ELF-1 (cell line): ENCODE measurements at places on chromosomes 12 and 14.

- no peak for DNase-seq
Measured at GRCh38 chr14:55912344-55912743, 205.9 kb upstream of the PELI2 start.

- no peak for DNase-seq
Measured at GRCh38 chr14:89807151-89807550, 147.4 kb downstream of the EFCAB11 start.

GRCh38 chr12:13181375-13182070 is 15.0 kb upstream of the EMP1 start:
- DNase-seq: no peak

DNA sequence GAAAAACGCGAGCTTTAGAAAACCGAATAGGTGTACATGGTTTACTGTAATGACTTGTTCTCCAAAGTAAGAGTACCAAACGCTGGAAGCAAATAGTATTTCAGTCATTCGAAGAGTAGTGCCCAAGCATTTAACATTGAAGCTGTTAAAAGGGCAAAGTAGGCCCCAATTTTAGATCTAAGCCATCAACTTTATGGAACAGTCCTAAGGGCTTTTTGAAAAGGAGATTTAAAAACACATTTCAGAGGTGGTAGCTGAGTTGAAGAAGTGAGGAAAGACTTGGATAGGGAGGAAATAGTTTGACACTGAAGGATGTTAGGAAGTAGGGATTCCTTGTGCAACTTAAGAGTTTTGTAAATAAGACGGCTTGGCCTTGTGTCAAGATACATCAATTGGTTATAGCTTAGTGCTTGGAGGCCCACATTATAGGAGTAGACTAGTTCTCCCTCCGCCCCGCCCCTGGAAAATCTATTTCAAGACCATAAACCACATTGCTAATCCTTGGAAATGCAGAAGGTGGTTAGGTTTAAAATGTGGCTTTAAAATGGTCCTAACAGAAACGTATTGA is 783 bp upstream of the TUBA1B start:
- DNase-seq: no peak

GRCh38 chr12:125014526-125014925 is 21.1 kb downstream of the BRI3BP start:
- DNase-seq: no peak

DNA sequence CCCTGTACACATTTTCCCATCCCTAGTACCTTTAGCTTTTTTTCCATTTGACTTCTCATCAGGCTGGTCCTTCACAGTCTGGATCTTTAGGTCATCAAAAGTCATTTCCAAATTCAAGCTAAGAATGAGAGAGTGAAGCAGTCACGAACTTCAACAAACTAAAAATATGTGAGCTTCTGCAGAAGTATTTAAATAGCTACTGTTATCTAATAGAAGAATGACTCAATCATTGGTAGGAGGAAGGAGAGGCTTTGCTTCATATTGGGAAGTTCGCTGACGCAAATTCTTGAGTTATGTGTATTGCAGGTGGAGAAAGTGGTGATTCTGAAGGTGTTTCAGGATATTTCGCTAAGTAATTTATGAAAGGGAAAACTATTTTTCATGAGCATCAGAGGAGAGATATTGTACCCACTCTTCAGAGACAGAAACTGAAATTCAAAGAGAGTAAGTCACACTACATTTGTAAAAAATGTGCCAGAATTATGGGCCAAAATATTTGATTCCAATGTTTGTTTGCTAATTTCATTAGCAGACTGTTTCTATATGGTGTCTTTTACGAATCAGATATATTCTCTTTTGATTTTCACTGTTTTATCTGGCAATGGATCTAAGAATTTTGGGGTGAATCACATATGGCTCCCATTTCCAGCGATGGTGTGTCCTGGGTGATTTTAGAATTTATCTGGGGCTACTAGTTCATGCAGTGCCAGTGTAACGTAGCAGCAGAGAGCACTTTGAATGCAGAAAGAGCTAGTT is at the start of gene OLR1:
TSS of gene OLR1 (minus strand) at position 160 of the 756 bp plus-strand sequence. CDS start at position 105, 55 bp downstream.
- DNase-seq: no peak

DNA sequence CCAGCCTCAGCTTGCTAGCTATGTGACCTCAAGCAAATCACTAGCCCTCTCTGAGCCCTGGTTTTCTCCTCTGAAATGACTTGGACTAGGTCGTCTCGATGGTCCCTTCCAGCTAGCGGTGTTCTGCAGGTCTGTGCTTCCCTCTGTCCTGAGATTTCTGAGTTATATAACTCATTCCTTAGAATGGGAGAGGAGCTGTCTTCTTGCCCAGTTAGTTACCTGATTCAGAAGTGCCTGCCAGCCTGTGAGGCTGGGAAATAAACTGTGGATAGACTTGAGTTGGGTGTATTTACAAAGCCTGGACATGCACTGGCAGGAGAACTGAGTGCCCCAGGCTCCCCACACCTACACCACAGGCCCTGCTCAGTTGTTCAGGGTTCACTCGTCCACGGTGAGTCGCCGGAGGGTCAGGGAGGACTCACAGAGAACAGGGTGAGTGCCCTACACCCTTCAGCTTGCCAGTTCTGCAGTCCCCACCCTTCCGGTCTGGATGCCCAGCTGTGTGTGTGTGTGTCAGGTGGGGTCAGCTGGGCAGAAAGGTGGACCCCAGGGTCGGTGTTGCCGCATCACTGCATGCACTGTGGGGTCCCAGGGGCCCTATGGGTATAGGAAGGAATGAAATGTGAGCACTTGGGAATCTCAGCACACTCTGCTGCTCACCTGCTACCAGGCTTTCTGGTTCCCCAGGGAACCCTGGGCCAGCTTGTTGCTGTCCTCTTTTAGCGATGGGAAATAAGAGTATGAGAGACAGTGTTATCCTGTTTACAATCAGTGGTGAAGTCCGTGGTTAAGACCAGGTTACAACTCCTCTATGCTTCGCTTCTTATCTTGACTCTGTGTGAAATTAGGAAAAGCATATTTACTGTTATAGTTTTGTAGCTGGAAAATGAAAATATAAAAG is 348.2 kb downstream of the DPF3 start:
- no peak for DNase-seq

- DNase-seq: no peak
Measured at GRCh38 chr12:67442347-67442841, 173.2 kb downstream of the CAND1 start.

- peak; percentile 34 for DNase-seq
Measured at GRCh38 chr12:26124446-26125399, at the start of gene BHLHE41. Gene BHLHE41 (minus strand): TSS chr12:26125037. CDS start chr12:26124779, 258 bp downstream.

DNA sequence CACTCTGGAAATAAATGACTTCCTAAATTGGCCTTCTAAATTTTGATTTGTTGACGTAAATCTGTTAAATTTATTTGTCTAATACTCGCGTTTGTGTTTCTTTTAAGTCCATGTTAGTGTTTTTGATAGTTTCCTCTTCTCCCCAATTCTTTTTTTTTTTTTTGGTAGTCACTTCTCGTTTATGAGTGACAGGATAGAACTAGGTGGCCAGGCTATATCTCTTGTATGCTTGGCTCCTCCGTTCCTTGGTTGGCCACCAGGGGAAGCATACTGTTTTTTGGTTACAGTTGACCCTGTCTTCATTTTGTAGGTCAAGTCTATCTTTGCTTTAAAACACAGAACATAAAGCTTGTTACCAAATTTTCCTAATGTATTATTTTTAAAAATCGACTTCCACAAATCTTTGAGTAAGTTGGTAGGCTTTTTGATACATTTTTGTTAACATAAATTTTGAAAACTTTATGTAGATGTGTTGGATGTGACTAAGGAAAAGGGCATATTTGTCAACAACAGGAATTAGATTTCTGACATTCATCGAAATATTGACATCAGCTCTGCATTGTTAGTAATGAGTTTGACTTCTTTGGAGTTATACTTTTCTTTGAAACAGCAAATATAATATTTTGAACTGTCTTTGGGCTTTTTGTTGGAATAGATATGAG is 2.2 kb downstream of the RCOR1 start:
- DNase-seq: peak; percentile 46

DNA sequence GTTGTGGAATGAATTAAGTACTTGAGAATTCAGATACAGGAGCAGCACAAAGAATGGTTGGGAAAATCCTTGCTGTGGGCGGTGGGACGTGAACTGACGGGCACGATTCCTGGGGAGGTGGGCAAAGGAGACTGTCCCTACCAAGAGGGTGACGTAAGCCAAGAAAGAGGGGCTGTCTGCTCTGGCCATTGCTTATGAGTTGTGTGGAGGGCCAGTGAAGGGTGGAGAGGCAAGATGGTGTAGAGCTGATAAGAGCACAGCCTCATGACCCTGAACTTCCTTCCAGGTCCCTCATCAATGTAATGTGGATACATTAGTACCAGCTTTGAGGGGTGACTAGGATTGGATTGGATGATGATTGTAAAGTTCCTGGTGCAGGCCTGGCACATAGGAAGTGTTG is 50.2 kb downstream of the WDR20 start:
- DNase-seq: no peak
